ENCODE measurements at places on chromosomes 12 and 14. TPM values are rescaled to one million over a fixed set of nuclear protein-coding genes. Genes with fewer than 3 reads are reported as not detected.

DNA sequence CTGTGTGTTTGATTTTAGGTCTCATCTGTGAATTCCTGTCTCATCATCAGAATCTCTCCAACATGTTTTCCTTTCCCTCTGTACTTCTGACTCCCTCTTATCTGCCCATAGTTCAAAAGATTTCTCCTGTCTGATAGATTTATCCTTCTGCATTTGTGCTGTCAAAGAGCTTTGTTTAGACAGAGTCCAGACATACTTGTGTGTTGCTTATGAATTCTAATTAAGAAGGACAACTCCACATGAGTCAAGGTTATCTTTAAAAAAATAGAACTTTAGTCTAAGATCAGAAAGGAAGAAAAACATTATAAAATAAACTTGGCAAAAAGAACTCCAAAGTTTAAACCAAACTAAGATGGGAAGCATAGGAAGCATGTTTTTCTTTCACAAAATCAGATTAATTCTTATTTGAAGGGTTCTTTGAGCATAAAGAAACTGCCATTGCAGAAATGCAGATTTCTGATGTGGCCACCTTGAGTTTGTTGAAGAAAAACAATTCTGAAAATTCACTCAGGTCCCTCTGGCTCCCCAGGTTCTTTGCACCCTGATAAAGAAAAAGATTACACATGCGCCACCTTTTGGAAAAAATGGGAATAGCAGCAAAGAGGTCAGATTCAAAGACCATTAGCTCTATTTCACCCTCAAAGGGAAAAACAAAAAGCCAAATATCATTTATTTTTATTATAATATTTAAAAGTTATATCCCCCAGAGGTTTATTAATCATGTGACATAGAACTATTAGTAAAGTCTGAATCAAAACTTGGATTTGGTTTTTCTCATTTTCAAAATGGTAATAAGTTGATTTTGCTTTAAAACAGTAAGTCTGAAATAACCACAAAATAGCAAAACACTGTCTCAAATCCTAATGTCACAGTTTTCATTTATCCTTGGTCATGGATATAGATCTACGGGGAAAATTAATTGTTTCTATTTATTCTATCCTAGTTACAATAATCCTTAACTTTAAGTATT is 143.7 kb upstream of the DCN start:
- DNase-seq, result peak; percentile 91

GRCh38 chr12:3771853-3772252 is 18.9 kb upstream of the CRACR2A start:
- no peak for DNase-seq

- DNase-seq, result no peak
Observed at GRCh38 chr12:112506513-112507166, 87.9 kb downstream of the PTPN11 start.

DNA sequence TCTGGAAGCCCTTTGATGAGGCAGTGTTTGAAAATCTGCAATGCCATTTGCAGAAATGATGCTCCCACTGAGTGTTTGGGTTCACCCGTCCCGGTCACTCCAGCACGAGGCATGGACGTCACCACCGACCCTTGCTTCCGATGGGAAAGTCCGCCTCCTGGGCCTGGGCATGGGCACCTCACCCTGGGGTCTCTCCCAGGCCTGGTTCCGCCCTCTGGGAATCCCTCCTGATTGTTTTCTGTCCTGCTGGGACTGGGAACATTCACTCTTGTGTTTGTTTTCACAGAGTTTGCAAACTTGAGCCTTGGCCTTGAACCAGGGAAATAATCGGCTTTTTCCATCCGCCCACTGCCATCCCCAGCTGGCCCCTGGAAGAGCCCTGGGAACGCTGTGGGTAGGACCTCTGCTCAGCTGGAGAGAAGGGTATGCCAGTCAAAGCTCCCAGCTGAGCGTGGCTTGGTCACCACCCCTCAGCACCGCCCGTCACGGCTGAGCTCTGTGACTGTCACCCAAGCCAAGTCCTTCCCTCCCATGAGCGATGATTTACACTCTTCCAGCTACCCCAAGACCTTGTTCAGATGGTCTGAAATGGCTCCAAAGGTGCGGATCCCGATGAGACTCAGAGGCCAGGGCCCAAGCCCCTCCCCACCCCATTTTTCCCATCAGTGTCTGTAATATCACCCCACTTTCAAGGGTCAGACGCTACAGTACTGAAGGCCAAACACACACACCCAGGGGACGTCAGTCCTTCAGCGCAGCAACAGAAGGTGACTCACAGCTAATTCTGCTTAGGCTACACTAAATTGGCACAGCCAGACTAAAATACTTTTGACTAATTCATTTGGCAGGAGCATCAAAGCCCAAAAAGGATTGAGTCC is 34.1 kb upstream of the FZD10 start:
- peak; percentile 82 for DNase-seq

ATL1 gene
- 10.2 TPM for polyA plus RNA-seq

KIF26A gene
- polyA plus RNA-seq, result 6.4 TPM

DNA sequence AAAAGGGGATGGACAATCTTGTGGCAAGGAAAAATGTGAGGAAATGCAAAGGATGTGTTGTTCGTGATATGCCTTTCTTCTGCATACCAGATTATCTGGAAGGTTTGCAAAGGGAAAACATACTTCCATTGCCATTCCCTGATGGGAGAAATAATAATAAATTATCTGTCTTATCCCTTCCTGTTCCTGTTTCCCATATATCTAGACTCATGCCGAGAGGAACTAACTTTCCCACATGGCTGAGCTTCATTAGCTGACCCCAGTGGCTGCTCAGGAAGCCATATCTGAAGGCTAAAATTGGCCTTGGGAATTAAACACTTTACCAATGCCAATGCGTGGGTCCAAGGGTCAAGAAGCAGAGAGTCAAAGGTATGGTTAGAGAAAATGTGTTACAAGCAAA is 439.8 kb downstream of the MDGA2 start:
- no peak for DNase-seq

IL31 gene
- not detected for polyA plus RNA-seq

GRCh38 chr14:57057803-57058202 is 210.9 kb downstream of the EXOC5 start:
- DNase-seq, result peak; percentile 43

DNA sequence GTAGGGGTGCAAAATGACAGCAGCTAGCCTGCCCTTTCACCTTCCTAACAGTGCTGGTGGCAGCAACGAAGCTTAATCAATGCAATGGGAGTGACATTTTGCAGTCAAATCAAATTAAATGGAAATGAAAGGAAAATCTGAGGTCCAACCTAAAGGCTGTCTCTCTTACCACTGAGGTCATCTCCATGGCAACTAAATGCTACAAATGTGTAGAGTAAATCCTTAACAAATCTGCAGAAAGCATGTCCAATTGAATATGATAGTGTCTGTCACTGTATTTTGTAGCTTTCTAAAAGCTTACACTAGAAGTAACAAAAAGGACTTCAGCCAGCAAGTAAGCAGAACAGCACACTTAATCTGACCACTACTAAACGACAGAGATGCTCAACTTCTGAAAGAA is 488.8 kb downstream of the BCAT1 start:
- no peak for DNase-seq

DNA sequence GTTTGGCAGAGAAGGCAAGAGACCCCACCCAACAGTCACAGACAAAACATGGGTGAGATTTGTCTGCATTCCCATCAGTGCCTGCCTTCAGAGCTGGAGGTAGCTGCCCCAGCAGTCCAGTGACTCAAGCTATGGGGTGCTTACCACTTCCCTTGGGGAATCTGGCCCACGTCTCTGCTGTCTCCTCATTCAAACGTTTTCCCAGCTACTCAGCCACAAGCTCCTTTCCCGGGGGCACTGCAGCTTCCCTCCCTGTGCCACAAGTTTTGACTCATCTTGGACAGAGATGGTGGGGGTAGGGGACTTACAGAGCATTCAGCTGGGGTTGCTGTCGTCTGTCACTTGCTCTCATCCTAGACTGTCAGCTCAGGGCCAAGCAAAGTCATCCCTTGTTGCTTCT is 66.6 kb downstream of the FBXL14 start:
- DNase-seq, result peak; percentile 77

- no peak for DNase-seq
Observed at GRCh38 chr14:77189479-77189878, 7.9 kb downstream of the TMEM63C start.

CCDC198 gene
- not detected for polyA plus RNA-seq

GRCh38 chr12:85843606-85844310 is 7.5 kb upstream of the RASSF9 start:
- no peak for DNase-seq

- DNase-seq, result no peak
Observed at GRCh38 chr14:31138301-31138700, 69.3 kb downstream of the HECTD1 start.

DNA sequence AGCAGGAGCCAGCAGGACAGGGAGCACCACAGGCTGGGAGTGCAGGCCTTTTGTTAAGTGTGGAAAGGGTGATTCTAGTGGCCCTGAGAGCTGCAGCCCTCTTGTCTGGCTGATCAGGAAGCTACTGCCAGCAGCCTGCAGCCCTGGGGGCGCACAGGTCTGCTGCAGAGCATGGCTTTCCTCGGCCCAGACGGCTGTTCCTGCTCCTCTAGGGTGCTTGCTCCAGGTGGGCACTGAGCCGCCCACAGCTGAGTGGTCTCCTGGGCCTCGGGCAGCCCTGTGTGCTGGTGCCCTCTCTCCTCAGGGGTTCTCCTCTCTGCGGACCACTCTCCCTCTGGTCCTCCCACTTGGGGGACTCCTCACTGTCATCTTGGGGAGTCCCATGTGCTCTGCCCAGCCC is 18.9 kb downstream of the CCDC88C start:
- no peak for DNase-seq

GRCh38 chr12:6085841-6086240 is 38.6 kb downstream of the VWF start:
- DNase-seq, result no peak

MANSC4 gene
- polyA plus RNA-seq, result not detected

GRCh38 chr12:110249716-110250225 is 31.3 kb upstream of the ATP2A2 start:
- DNase-seq, result no peak

DNA sequence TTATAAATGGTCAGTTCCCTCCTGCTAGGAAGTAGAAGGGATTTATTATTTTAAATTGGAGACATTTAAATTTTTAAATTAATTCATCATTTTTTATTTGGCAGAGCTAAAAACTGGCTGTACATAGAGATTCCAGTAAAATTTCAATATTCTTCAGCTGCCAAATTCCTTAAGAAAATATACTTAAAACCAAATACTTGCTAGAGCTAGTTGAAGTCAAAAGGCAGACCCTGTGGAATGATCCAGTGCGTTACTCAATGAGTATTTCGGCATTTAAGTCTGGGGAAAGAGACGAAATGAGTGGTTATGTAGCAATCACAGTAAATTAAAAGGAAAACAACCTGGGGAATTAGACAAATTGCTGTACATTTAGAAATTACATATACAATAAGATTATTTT is 1104.7 kb downstream of the SLC6A15 start:
- DNase-seq, result peak; percentile 49

GRCh38 chr12:72448089-72448488 is 175.9 kb downstream of the TRHDE start:
- no peak for DNase-seq

GRCh38 chr14:30015489-30015888 is 87.8 kb upstream of the PRKD1 start:
- no peak for DNase-seq

- DNase-seq, result no peak
Observed at GRCh38 chr14:101223561-101224162, 320.1 kb upstream of the RTL1 start.

MYH6 gene
- 4.2 TPM for polyA plus RNA-seq

- no peak for DNase-seq
Observed at GRCh38 chr14:89542786-89543424, 125.9 kb upstream of the FOXN3 start.

GRCh38 chr14:100159865-100160533 is 554 bp upstream of the DEGS2 start:
- no peak for DNase-seq

DNA sequence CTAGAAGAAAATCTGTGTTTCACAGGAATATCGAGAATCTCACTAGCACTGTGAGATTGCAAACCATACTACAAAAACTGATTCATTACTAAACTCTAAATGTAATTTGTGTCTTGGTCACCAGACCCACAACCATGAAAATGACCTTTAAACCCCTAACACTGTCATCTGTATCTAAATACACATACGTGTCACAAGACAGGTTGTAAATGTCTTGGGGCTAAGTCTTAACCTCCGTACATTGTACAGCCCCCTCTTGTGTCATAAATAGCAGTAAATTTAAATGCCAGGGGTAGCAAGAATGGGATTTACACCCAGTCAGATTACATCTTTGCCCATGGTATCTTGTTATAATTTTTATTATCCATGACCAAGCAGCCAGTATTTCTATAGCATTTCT is 117.3 kb downstream of the GPR135 start:
- no peak for DNase-seq

KLRC3 gene
- not detected for polyA plus RNA-seq

PRIM1 gene
- polyA plus RNA-seq, result 15.2 TPM

KITLG gene
- polyA plus RNA-seq, result 12.9 TPM

FLVCR2 gene
- polyA plus RNA-seq, result 12.4 TPM

GRCh38 chr12:105738051-105738450 is 400.7 kb downstream of the NUAK1 start:
- no peak for DNase-seq

DNA sequence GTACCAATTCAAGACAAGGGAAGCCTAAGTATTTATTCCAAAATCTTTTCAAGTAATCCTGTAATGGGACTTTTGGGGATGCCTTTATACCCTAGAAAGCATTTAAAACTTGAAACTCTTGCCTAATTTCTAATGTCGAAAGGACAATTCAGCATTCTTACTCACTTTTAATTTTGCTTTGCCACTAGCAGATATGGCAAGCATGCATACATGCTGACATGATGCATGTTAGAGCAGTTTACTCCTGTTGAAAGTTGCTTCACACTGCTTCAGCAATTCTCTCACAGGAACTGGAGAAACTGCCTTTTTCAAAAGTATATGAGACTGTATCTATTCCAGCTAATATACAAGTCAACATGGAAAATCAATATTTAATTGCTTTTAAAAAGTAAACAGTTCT is 79.9 kb downstream of the TAOK3 start:
- no peak for DNase-seq

GRCh38 chr14:82223276-82223675 is 689.6 kb upstream of the SEL1L start:
- no peak for DNase-seq

DNA sequence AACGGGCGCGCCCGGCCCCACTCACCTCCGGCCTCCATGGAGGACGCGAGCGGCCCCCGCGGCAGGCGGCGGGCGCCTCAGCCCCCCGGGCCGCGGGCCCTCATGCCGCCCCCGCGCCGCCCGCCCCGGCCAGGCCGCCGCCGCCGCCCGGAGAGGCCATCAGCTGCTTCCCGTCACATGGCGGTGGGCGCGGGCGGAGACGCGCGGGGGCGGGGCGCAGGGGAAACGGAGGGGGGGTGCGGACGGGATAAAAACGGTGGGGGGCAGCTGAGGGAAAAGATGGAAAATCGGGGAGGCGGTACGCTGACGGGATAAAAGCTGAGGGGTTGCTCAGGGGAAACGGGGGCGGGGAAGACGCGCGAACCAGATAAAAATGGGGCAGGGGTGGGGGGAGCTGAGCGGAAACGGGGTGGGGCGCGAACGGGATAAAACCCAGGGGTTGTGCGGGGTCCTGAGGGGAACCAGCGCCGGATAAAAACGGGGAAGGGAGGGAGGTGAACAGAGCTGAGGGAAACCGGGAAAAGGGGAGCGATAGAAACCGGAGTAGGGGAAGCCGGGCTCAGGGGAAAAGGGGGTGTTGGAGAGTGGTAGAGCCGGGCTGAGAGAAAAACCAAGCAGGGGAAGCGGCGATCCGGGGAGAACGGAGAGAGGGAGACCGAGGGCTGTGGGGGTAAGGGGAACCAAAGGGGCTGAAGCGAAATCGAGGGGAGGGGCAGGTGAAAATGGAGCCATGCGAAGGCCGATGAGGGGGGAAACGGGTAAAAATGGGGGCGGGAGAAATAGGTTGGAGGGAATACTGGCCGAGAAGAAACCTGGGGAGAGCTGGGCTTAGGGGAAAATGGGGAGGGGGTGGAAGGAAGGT is at the start of gene WSB2:
Gene WSB2 (minus strand): TSS at position 169 of the 862 bp plus-strand sequence. CDS start 131 bp downstream, at position 38.
- peak; percentile 66 for DNase-seq

Measured in muscle of back (tissue), 13 donors.